Caki2 (cell line): ENCODE measurements at places on chromosomes 1 and 21. TPM values are rescaled to one million over a fixed set of nuclear protein-coding genes. Genes with fewer than 3 reads are reported as not detected.

The RNU1-4 gene
- not detected in 2 replicates for total RNA-seq

The OR2M3 gene
- total RNA-seq = not detected in 2 replicates

The ANKRD65 gene
- total RNA-seq = not detected in 2 replicates

The MCOLN3 gene
- 0.46 and 1.0 TPM in 2 replicates for total RNA-seq

The AMPD1 gene
- not detected in 2 replicates for total RNA-seq

The OR14A2 gene
- total RNA-seq = not detected in 2 replicates

The SPATA1 gene
- total RNA-seq = not detected in 2 replicates

The ZBTB7B gene
- total RNA-seq = 12.2 and 22.8 TPM in 2 replicates

The LCE1D gene
- not detected in 2 replicates for total RNA-seq

The CAMK2N1 gene
- total RNA-seq = 13.5 and 20.1 TPM in 2 replicates

- DNase-seq = no peak
These were observed 516.9 kb downstream of the AMY1C start for GRCh38 chr1:104266612-104267011.

DNA sequence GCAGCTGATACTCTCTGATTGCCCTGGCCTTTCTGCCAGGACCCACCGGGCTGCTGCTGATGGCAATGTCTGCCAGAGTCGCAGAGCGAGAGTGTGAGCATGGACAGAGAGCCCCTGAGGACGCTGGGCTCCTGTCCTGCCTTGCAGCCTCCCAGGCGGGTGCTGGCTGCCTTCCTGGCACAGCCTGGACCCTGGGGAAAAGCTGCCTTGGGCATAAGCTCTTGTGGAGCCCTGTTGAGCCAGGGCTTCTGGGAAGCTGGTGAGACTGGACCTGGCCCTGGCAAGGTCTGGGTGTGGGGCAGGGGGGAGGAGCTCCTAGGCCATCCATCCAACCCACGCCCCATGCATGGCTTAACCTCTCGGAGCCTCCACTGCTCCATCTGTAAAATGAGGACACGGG, 105.8 kb upstream of the WNT4 start:
- DNase-seq = no peak

GRCh38 chr1:226565476-226565875, 16.9 kb downstream of the STUM start:
- DNase-seq = no peak

DNA sequence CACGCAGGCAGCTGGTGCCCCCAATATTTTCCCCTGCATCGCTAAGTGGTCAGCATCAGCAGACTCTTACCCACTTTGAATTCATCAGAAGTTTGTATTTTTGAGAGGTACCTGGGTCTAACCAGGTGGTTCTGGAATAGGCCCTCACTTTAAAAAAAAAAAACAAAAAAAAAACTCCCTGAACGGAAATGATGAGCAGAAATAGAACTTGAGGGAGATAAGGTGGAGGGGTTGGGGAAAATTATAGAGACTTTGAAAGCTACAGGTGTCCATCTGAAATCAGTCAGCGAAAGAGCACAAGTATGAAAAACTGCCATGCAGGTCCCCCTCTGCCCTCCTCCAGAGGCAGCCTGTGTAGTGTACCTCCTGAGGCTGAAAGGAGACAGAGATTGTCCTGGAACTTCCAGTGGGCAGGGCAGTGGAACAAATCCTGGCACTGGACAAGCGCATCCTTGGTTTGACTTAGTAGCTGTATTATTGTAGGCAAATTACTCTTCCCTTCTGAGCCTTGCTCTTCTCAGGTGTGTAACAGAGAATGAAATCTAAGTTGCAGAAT, 1.2 kb downstream of the SLAMF7 start:
- no peak for DNase-seq

DNA sequence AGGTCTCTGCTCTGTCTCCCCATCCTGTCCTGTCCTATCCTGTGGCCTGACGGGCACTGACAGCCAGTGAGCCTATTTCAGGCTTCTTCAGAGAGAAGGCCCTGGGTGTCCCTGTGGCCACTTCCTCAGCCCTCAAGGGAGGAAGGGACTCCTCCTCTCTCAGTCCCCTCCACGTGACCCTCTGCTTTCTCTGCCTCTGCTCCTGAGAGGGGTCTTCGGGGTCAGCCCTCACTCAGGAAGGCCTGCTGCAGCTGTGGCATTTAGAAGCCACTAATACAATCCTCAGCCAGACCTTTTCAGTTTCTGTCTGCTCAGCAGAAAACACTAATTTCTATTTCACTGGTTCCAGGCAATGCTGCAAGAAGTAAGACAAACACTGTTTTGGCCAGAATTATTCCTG, 43.6 kb upstream of the ETV3 start:
- DNase-seq = no peak

DNA sequence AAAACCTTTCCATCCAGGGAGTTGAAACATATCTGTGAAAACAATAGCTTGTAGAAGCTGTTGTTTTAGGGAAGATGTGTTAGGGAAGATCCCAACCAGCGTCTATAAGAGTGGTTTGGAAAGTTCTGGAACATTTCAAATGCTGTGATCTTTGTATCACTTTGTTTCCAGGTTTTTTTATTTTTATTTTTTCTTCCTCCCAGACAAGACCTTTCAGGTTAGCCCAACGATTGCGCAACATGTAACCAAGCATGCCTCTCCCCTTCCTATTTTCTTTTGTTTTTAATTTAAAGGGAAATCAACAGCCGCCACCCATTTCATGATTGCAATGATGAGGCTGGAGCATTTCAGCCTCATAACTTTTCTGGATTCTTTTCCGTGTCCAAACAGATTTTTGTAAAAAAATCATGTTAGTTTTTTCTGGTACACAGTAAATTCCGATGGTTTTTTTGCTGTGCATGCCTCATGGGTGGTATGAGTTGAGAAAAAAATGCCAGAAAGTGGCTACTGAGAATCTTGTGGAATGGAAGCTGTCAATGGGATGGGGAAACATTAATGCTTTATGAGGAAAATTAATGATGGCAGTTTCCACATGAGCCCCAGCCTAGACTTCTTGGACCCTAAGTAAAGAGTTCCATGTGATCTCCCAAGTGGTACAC, 109.3 kb downstream of the RUNX1 start:
- no peak for DNase-seq

GRCh38 chr1:50959303-50959912, 659 bp downstream of the FAF1 start:
- DNase-seq = peak; percentile 47

GRCh38 chr1:234573711-234574299, 36.2 kb downstream of the IRF2BP2 start:
- no peak for DNase-seq

DNA sequence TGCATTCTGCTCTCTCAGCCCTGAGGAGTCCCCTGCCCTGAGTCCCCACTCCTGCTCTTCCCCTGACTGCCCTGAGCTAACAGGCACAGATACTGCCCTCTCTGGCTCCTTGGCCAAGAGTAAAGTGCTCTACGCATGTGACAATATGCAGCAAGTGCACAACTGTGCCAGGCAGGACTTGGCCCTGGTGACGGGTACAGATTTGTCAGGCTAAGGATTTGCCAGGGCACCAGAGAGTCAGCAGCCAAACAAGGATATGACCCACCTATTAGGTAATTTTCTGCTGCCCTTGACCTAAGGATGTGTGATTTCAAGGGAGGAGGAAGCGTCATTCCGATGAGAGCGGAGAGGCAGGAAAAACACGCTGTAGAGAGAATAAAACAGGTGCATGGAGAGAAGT, 339.0 kb downstream of the PTPRU start:
- DNase-seq = no peak

DNA sequence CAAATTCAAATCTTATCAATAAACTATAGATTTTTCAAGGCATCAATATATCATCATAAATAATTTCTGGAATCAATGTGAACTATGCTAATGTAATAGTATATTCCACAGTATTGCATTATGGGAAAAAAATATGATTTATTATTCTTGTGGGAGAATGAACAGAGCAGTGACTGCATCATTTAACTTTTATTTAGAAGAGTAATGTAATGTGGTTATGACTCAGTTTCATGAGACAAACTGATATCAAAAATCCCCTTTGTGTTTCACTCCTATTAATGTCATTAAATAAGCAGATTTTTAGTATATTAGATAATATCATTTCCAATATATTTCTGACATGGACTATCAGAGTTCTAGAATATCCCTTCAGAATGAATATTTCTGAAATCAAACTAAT, 187.6 kb downstream of the LRRC40 start:
- DNase-seq = no peak

GRCh38 chr1:44724296-44724954, 6.5 kb downstream of the RNU5D-1 start:
- no peak for DNase-seq

DNA sequence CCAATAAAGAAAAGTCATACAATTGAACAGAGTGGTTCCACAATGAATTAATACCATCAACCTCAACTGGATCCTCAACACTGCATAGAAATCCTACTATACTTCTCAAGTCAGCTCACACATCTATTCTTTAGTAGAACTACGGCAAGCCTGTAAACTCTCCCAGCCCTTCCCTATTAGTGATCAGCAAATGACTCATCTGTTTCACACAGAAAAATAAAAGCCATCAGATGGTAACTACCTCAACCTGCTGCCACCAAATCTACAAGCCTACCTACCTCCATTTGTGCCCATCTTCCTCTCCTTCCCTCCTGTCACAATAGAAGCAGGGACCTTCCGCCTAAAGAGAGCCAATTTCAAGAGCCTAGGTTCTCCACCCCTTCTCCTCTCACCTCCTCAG, 63.6 kb downstream of the DMAP1 start:
- DNase-seq = no peak

GRCh38 chr21:35375115-35375514, 326.0 kb upstream of the RUNX1 start:
- no peak for DNase-seq

DNA sequence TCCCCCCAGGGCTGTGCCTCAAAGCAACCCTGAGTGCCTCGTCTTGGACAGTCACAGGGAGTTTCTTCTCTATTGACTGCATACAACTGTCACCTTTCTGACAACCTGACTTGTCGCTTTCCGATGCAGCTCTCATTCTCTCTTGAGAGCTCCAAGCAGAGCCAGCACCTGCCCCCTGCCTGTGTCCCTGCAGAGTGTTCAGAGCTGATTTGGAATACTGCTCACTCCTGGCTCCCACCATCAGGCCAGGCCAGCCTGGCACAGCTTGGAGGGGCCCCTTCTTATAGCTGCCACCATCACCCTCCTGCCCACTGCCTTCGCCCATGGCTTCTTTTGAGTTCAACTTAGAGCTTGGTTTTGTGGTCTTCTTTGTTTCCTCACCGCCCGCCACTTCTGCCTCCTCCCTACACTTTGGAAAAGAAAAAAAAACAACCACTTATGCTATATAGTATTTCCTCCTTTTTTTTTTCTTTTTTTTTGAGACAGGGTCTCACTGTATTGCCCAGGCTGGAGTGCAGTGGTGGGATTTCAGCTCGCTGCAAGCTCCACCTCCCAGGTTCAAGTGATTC, 12.3 kb downstream of the NCF2 start:
- no peak for DNase-seq

GRCh38 chr21:37565530-37566223, 199.1 kb downstream of the DYRK1A start:
- peak; percentile 70 for DNase-seq
